ENCODE measurements at places on chromosomes 12 and 14. TPM values are rescaled to one million over a fixed set of nuclear protein-coding genes. Genes with fewer than 3 reads are reported as not detected.

GRCh38 chr12:119088685-119089379 lies 89.9 kb upstream of the HSPB8 start:
- DNase-seq = peak; percentile 33

- DNase-seq = no peak
These were observed 6.3 kb upstream of the ATG14 start for GRCh38 chr14:55417955-55418354.

DNA sequence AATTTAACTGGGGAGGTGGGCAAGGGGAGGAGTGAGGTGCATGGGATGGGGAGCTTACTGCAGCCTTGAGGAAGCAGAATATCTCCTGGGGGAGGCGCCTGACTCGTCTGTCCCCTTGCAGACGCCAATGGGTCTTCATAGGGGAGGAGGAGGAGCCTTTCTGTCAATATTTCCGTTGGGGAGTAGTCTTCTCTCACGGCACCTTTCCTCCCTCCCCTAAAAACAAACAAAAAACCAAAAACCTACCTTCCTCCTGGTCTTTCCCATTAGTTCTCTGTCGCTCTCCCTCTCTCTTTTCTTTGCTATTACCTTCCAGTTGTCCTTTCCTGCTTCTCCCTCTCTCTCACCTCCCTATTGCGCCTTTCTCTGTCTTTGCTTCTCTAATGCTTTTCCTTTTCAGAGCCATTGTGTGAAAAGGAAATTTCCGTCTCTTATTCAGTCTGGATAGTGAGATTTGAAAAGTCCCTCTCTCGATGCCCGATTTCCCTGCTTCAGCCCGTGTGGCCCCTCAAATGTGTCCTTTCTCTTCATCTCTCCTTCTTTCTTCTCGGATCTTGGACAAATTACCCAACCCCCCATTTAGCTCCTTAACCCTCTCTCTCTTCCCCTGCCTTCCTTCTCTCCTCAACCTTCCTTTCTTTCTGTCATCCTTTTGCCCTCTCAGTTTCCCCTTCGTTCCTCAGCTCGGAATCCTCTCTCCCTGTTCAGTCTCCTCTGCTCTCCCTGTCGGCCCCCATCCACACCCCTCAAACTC lies 5.9 kb downstream of the GPR84 start:
- peak; percentile 32 for DNase-seq

Gene FLVCR2
- total RNA-seq = 2.8 TPM

Gene HOXC5
- not detected for total RNA-seq

Gene HELB
- 4.6 TPM for total RNA-seq

All from neural progenitor cell (in vitro differentiated cells).